Psoas muscle (tissue), 8 donors: ENCODE measurements at places on chromosomes 2 and 18.

DNA sequence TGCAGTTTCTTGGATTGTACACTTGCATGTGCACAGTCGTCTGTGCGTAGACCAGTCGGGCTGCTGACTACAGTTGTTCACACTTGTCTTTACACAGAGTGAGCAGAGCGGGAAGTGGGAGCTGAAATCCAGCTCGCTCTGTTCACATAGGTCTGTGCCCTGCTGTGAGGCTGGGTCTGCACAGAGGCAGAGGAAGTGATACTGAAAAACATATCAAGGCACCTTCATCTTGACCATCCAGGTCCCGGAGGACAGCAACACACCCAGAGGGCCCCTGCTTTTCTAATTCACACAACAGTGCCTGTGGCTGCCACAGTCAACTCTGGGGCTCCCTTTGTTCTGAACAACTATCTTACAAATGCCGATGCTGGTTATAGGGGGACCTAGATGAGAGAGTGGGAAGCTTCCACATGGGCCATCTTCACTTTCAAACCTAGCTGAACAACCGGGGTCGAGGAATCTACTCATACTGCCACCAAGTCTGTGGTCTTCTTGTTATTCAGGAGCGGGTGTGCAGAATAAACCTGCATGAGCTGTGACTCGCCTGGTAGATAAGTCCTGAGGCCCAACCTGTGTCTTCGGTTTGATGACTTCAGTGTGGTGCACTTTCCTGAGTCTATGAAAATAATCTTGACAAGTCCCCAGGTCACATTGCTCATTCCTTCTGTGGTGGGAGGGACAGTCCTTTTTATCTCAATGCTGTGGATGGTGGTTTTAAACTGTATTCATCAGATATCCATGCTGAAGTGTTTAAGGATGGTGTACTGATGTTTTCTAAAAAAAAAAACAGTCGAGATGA, 3.5 kb upstream of the ADNP2 start:
- DNase-seq: no peak

DNA sequence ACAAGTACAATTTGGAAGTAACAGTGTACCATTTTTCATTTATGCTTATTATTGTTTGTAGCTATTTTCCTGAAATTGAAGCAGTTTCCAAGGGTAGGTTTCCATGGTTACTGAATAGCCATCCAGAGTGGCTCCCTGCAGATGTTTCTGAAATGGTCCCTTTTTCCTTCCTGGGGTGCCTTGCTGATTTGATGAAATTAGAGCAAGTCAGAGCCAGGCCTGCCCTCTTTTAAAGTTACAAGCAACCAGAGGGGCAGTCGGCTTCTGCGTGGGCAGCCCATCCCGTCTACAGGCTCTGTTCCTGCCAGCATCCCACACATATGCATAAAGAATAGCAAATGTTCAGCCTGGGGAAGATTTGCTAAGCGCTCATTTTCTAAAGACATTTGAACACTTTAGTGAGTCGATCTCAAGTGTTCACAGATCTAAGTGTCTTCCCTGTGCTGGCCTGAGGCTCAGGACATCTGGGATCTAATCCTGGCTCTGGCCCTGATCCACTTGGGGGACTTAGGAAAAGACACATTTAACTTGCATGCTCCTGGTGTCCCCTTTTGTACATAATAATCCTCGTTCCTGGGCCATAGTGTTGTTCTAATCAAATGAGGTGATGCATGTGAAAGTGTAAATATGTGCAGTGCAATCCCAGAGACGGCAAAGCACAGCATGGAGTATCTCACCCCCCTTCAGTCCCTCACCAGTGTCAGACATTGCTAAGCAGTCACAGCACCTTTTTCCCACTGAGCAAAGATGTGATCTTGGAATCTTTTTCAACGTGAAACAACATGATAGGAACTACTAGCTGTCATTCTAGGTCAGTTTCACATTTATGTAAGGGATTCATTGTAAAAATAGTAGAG, 92.2 kb downstream of the STPG4 start:
- no peak for DNase-seq

GRCh38 chr18:961644-962355, 57.1 kb downstream of the ADCYAP1 start:
- no peak for DNase-seq

GRCh38 chr2:27966466-27966865, 75.9 kb downstream of the BABAM2 start:
- DNase-seq: peak; percentile 37

GRCh38 chr2:237333748-237334147, 80.2 kb downstream of the COL6A3 start:
- DNase-seq: no peak
